Camera-type eye (tissue), 1 donor: ENCODE measurements at places on chromosomes 2 and 18. TPM values are rescaled to one million over a fixed set of nuclear protein-coding genes. Genes with fewer than 3 reads are reported as not detected.

Gene RRM2
- total RNA-seq = 14.7 TPM

Gene VWA3B
- not detected for total RNA-seq

Gene DES
- total RNA-seq = 249 TPM

Gene SLC14A1
- 7.1 TPM for total RNA-seq

Gene KCNS3
- 10.9 TPM for total RNA-seq

Gene CELF4
- 41.2 TPM for total RNA-seq

Gene ABCG8
- total RNA-seq = 0.27 TPM

Gene ACTG2
- 53.9 TPM for total RNA-seq

Gene CDH19
- 9.6 TPM for total RNA-seq

Gene CCL20
- total RNA-seq = not detected

Gene NYAP2
- 8.2 TPM for total RNA-seq
